IPS DF 6.9 (cell line): ENCODE measurements at places on chromosomes 5 and 9.

DNA sequence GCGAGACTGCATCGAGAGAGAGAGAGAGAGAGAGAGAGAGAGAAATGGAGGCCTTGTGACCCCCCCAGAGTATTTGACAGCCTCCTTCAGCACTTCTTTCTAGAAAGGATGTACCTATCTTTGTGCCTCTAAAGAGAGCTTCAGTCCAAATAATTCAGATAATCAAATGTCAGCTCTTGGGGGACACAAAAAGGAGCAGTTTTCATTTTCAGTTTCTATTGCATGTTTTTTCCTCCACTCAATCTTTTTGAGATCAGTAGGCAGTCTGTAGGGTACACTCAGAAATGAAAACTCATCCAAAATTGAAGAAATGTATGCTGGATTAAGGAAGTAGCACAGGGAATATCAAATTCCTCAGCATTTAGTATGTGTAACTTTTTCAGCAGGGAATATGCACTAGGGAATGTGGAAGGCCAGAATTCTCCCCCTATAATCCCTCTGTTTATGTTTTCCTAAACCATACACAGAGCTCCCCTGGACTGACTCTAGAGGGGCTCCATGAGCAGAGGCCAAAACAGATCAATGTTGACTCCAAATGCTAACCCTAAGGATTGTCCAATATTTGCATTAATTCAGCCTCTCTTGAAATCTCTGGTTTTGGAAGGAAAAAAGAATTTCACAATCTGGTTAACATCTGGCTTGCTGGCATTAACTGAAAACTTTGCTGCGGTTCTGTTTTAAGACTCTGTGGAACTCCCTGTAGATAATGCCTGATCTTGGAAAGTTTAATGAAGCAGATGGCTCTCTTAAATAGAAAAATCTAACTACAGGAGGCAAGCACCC, 250.1 kb downstream of the CEMIP2 start:
- DNase-seq: no peak

DNA sequence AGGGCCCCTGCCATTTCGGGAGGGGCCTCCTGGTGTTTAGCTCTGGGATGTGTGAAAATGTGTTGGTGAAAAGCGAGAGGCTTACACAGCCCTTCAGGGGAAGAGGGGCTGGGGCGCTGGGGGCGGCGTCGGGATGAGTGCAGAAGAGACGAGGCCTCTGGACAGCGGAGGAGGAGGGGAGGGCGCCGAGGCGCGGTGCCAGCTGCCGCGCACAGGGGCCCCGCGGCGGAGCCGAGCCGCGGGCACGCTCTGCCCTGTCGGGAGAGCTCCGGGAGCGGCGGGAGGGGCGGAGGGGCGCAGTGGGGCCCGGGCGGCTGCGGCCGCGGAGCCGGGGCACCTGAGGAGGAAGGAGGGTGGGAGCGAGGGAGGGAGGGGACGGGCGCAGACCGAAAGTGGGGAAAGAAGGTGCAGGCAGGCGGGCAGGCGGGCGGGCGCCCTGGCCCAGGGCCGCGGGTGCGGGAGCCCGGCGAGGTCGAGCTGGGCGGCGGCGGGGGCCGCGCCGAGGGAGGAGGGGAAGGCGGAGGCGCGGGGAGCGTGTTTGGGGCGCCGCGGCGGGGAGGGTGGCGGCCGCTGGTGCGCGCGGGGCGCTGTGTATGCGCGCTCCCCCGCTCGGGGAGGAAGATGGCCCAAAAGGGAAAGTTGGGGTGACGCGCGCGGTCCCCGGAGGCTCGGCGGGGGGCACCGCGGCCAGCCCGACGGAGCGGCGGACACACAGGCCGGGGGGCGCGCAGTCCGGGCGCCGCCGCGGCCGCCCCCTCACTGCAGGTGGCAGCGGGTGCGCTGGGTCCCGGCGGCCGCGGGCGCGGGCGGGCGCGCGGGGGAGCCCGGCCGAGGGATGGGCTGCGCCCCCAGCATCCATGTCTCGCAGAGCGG, at the start of gene PDE8B:
TSS of gene PDE8B (plus strand) at position 590 of the 873 bp plus-strand sequence. CDS start at position 836, 246 bp downstream.
- DNase-seq: no peak

DNA sequence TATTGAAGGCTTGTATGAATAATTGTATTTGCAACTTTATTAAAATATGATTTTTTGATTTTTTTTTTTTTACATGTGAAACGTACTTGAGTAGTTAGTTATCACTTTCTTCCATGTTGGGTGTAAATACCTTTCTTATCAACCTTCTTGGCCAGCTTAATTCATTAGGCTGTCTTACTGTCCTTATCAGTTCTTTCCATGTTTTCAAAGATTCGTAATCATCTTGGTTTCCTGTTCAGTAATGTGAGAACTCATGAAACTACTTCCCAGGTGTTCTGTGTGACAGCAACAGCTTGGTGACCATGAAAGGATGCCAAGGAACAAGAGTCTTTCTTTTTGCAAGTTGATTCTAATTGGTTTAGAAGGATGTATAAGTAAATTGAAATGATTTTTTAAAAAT, 100.0 kb downstream of the ADGRV1 start:
- no peak for DNase-seq

DNA sequence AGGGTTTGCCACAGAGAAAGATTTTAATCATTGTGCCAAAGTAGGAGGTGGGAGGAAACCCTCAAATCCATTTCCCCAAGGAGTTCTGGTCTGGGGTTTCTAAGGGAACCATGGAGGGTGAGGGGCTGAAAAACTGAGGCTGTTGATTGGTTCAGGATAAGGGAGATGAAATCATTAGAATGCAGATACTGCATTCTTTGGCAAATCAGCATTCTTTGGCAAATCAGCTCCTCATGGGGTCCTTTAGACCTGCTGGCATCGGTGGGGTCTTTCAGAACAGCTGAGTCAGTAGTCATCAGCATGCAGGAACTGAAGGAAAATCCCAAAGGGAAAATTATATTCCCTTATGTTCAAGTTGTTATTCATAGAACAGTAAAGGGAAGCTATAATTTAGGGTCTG, 585.5 kb downstream of the ISL1 start:
- no peak for DNase-seq

- no peak for DNase-seq
Observed at GRCh38 chr9:19148187-19148586, 20.9 kb upstream of the PLIN2 start.

DNA sequence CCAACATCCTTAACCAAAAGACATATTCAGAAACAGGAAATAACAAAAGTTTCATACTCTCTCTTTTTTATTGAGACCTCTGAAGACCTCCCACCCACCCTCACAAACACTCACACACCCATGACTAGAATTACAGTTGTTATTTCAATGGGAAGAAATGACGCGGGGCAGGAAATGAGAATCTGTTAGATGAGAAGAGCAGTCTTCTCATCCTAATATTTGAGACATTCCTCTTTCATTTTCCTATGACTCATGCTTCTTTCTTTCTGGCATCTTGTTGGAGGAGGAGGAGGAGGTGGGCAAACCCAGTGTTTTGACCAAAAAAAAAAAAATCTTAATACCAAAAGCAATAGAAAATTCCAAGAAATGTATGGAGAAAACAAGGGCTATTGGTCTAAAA, 179.5 kb upstream of the TARS1 start:
- no peak for DNase-seq

GRCh38 chr9:96209407-96210271, 92.3 kb downstream of the HSD17B3 start:
- no peak for DNase-seq

GRCh38 chr5:153672347-153673090, 182.0 kb downstream of the GRIA1 start:
- DNase-seq: no peak

- DNase-seq: no peak
Observed at GRCh38 chr9:33135470-33135958, 31.6 kb downstream of the B4GALT1 start.

- DNase-seq: no peak
Observed at GRCh38 chr9:98568909-98569469, 139.7 kb downstream of the GABBR2 start.

- no peak for DNase-seq
Observed at GRCh38 chr5:74954919-74955318, 88.7 kb upstream of the FAM169A start.

DNA sequence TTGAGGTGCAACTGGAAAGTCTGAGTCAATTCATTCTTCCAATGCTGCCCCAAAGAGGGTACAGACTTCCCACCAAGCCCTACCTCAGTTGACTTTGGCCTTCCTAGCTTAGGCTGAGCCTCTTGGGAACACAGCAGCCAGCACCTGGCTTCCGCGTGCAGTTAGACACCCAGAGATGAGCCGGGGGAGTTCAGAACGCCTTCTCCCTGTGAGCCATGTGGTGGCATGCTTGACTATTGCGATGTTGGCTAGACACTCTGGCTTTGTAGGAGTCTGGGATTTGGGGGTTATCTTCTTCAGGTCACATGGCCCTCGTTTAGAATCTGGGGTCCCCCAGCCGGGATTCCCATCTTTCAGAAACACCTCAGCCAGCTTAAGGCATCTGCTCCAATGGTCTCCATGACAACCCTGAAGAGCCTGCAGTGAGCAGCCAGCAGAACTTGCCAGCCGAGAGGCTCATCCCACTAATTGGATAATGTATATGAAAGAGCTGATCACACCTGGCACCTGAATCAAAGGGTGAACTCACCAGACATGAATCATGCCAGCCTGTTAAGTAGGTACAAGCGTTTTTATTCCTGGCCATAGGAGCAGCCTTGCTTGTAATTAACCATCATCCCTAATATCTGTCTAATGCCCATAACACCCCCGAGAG, 167.5 kb downstream of the SYK start:
- no peak for DNase-seq

GRCh38 chr5:121945261-121945660, 16.5 kb upstream of the SRFBP1 start:
- DNase-seq: no peak

- DNase-seq: no peak
Observed at GRCh38 chr5:1318659-1319251, 23.9 kb upstream of the TERT start.

DNA sequence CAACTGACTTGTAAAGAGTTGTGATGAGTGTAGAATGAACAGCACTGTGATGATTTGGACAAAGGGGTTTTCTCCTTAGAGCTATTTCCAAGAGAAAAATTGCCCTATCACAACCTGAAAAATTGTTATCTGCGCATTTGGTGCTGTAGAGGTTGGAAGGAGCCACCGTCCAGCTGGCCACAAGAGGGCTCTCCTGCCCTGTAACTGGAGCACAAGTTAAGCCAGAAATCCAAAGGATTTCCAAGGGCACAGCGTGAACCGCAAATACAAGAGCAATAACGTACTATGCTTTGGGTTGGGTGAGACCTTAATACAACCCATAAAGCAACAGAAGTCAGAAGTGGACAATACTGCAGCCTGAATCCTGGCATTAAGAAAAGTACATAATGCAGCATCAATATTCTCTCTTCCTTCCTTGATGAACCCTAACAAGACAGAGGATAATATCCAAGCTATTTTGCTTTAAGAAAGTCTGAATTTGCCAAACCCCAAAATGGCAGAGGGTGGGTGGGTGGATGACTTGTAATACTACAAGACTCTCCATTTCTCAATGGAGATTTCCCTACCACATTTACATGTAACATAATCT, 56.8 kb upstream of the SMIM32 start:
- DNase-seq: no peak

DNA sequence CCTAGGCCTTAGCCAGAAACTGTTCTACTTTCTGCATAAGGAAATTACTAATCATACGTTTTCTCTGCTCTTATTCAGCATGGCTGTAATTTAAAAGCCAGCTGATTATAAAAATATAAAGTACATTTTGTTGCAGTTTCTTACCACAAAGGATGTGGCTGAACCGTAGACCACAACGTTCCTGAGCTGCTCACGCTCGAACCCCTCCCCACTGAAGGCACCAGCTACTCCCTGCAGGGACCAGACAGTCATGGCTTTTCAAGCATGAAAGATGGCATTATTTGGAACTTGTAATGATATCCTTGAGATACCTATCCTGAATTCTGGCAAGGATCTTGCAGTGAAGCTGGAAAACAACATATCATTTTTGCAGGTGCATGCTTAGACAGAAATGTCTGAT, 91.8 kb upstream of the DMRT1 start:
- DNase-seq: no peak

DNA sequence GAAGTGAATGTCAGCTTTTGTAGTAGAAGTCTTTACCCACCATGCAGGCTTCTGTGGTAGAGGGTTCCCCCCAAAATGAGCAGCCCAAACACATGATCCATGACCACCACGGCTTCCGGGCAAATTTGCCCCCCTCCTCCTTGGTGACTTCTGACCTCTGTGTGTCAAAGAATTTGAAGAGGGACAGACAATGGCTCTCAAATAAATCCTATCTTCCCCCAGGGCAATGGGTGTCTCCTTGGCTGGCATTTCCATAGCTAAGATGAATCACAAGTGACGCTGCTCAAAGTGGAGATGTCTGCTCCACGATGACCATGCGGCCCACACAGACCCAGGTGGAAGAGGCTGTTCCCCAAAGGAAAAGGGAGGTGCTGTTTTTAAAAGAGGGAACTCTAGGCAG, 30.2 kb upstream of the BOD1 start:
- DNase-seq: no peak

DNA sequence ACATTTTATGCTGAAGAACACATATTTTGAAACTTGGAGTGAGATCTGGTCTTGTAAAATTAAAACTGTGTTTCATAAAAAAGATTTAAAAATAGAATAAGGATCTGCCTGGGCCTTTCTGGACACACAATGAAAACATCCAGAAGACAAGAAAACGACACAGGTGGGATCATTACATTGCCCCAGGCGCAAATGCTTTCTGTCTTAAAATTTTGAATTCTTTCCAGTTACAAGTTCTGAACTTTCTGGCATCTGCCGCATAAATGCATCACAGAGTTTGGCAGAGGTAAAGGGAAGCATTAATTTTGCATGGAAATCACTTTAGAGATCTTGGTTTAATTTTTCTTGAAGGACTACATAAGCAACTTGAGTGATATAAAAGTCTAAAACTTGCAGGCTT, 219.6 kb downstream of the WDR70 start:
- DNase-seq: no peak

- no peak for DNase-seq
Observed at GRCh38 chr5:82222597-82223574, 55.3 kb downstream of the RPS23 start.

- no peak for DNase-seq
Observed at GRCh38 chr9:115596746-115597080, 478.8 kb upstream of the TNC start.

DNA sequence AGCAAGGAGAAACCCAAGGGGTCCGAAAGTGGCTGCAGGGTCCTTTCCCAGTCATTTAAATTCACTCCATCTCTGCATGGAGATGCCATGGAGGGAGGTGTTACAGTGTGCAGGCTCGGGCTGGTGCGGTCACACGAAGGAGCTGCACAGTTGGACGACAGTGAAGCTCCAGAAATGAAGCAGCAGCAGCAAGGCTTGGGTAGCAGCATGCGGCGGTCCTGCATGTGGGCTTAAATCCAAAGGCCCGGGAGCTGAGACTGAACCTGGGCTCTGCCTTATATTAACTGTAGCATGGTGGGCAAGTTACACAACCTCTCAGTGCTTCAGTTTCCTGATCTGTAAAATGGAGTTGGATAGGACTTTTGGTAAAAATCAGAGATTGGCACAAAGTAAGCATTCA, 51.4 kb downstream of the APBA1 start:
- no peak for DNase-seq

GRCh38 chr9:131319486-131319885, 30.0 kb downstream of the PLPP7 start:
- DNase-seq: no peak

- no peak for DNase-seq
Observed at GRCh38 chr5:150632305-150633160, 7.9 kb upstream of the SYNPO start.
